ENCODE measurements at places on chromosomes 7 and 10.

GRCh38 chr10:86262688-86263181 lies 103.9 kb downstream of the GRID1 start:
- DNase-seq, result no peak

DNA sequence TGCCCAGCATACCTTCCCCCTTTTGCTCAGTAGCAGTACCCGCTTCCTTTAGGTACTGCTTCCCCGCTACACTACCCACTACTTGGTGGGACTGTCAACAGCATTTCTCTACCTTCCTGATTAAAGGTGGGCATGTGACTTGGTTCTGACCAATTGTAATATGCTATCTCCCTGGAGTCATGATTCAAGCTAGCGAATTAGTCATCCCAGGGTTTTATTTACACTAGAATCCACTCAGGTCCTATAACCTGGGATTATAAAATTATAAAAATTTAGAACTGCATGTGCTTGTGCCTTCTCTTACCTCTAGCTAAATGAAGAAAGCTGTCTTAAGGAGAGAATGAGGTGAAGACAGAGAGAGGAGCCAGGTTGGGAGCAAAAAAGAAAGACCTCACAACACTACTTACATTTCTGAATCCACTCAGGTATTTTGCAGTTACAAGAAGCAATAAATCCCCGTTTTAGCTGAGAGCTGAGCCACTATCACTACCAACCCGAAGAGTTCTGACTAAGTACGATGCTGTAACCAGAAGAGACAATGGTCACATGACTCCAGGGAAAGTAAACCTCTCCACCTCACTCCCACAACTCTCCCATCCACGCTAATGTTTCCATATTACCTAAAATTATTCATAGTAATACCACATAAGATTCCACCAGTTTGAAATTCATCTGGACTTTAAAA lies 9.7 kb downstream of the GBX1 start:
- DNase-seq, result no peak

- DNase-seq, result no peak
Observed at GRCh38 chr7:36686499-36686898, 37.8 kb downstream of the AOAH start.

DNA sequence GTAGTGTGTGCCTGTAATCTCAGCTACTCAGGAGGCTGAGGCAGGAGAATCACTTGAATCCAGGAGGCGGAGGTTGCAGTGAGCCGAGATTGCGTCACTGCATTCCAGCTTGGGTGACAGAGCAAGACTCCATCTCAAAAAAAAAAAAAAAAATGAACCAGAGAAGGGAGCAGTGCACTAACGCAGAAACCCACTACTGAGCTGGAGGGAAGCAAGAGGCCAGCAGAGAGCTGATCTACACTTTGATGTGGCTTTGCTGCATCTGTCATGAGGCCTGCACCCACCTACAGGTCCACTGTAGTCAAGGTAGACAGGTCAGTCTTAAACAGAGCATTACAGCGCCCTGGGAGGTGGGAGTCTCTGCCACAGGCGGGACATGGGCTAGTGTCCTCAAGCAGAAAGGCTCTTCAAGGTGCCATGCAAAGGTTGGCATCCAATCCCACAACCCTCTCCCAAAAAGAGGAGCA lies 30.0 kb downstream of the MAT1A start:
- DNase-seq, result no peak

- no peak for DNase-seq
Observed at GRCh38 chr10:1214882-1215540, 158.8 kb downstream of the WDR37 start.

- no peak for DNase-seq
Observed at GRCh38 chr7:33757050-33757449, 148.3 kb upstream of the BMPER start.

DNA sequence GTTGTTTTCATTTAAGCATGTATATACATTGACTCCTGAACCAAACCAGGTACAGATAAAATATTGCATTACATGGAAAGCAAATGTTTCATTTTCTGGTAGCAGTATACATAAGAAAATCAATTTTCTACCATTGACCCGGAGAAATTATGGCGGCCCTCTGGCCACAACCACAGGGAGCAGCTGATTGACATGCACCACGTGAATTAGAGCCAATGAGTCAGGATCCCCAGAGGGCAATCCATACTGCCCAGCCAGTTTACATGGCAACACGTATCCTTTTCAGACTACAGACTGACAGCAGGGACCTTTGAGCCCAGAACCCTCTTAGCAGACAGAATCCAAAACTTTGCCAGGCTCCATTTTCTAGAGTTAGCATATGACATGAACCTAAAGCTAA lies 272.2 kb upstream of the NEBL start:
- DNase-seq, result no peak

DNA sequence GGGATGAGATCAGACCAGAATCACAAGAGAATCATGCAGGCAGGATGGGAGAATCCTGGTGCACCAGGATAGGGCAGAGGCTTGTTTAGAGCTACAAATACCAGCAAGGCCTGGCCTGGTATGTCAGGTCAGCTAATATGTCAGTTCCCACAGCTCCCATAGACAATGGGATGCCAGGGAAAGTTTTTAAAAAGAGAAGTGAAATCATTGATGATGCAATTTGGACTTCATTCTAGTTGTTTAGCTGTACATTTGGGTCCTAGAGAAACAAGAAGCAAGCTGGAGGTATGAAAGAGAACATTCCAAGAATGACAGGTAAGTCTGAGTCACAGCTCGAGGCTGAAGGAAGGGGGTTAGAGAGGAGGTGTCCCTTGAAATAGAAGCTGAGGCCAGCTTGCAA lies 45.2 kb downstream of the GPR141 start:
- no peak for DNase-seq

DNA sequence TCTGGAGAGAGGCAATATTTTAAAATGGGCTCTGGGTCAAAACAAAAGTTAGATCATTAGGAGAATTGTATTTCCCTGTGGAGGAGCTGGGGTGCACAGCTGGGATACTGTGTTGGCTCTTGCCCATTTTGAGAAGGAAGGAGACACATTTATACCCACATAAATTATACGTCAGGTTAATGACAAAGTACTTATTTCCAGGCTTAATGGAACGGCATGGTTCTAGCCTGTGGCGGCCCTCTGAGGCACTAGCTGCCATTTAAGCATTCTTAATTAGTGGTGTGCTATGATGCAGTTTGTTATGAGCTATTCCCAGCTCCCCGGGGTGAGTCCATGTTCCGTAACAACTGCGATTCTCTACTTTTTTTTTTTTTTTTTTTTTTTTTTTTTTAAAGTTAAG lies 193.5 kb downstream of the SEC23IP start:
- no peak for DNase-seq

DNA sequence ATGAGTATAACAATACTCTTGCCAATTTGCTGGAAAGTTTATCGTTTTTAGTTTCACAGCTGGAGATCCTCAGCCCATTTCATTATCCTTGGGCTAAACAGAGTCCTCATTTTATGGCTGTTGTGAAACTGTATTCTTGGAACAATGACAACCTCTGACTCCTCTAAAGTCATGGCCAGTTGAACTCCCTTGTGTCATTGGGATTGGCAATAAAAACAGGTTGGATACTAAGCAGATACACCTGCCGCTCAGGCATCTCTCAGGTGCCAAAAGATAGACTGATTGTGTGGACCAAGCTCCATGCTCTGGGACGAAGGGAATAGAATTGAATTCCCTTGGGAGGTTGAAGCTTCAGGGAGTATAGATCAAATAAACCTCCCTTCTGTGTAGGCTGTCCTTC lies 182.2 kb downstream of the WDR11 start:
- DNase-seq, result no peak

GRCh38 chr10:58326967-58327381 lies 7.8 kb upstream of the UBE2D1 start:
- no peak for DNase-seq

GRCh38 chr7:51577390-51577789 lies 260.8 kb upstream of the COBL start:
- no peak for DNase-seq

DNA sequence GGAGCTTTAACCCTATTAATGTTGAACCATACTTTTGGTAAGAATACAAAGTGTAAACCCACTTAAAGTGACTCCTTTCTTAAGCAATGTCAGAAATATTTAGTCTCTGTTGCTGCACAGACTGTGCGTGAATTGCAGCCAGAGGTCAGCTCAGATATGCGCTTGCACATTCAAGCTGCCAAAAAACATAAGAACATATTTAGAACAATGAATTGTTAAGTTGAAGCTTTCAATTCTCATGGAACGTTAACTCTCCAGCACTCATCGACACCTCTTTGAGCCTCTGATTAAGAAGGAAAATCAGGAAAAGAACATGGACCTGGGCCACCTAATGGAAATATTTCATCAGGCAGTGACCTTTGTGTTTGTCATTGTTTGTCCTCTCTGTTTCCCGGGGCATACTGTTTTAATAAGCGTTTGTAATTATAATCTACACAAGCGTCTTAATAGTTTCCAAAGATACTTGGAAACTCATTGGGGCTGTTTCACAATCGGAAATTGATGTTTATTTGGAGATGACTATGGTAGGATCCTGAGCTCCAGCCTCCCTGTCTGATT lies 193.0 kb upstream of the CELF2 start:
- DNase-seq, result no peak

- DNase-seq, result no peak
Observed at GRCh38 chr10:69769395-69769992, 32.2 kb upstream of the COL13A1 start.

GRCh38 chr10:29479081-29479925 lies 155.5 kb downstream of the SVIL start:
- DNase-seq, result no peak

- no peak for DNase-seq
Observed at GRCh38 chr10:44908066-44908749, 2.9 kb upstream of the TMEM72 start.

DNA sequence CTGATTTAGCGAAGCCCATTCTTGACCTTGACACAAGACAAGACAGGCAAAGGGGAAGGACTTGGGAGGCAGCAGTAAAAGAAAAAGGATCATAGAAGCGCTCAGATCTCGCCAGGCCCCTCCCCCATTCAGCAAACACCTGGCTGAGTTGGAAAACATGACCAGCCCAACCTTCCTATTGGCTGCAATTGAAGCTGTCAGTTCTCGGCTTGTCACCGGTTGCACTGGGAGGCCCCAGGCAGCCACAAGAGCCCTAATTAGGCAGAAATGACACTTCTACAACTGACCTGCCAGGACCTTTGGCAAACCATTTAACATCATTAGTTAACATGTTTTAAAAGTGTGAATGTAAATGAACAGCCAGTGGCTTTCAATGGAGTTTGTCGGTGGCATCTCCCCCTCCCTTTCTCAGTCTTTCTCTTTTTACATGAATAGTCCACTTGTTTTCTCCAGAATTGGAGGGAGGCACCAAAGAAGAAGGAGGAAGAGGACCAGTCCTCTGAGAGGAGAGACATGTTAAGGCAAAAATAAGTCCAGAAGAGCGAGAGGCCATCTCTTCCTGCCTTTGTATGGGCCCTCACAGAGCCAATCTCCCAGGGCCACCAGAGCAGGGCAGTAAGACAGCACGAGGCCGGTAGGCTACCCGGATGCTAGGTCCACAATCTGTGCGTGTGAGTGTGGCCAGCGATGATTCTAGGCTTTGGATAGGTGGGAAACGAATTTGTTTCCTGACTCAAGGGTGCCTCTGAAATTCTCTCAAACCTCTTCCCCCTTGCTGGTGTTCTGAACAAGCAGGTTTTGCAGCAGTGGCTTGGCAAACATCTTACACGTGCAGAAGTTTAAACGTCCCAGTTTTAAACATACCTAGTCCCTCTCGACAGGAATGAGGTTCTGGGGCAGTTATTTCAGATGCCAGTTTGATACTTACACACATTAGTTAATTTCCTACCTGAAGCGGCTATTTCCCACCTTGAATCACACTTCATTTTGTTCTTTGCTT lies 15.0 kb upstream of the ENO4 start:
- no peak for DNase-seq

DNA sequence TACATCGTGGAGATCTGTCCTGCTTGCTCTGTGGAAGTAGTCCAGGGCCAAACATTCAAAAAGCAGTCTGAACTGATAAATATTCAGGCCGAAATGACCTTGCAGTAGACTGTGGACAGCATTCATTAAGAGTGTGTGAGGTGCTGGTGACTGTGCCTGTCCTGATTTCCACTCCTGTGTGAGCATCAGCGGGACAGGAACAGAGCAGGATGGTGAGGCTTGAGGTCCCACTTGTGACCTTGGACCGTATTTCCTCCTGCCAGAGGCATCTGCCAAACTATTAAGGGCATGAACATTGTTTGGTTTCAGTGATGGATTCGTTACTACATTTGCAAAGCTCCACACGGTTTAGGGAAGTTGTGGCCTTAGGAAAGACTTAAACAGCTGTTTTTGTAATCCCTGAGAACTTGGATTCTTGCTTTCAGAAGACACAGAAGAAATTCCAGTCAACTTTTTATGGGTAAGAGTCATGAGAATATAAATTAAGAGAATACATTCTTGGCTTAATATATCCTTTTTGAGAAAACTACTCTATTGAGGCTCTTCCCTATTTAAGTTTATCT lies 32.8 kb downstream of the CCNY start:
- no peak for DNase-seq

GRCh38 chr7:98040626-98041360 lies 50.8 kb upstream of the OCM2 start:
- no peak for DNase-seq

DNA sequence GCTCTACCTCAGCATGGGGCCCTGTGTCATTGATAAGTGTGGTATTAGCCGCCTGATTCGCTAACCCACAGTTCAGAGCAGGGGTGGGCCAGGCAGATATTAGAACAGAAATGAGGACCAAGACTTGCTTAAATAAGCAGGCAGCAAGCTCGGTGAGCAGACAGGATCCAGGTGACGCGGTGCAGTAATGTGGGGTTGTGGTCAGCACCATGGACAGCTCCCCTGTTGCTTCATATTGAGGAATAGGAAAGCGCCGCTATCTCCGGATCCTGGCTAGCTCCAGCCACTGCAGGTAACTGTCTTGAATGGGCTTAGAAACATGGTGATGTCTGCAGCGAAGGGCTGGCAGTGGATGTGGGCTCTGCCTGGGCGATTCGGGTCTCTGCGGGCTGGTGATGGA lies 51.3 kb upstream of the GPR26 start:
- DNase-seq, result peak; percentile 4

DNA sequence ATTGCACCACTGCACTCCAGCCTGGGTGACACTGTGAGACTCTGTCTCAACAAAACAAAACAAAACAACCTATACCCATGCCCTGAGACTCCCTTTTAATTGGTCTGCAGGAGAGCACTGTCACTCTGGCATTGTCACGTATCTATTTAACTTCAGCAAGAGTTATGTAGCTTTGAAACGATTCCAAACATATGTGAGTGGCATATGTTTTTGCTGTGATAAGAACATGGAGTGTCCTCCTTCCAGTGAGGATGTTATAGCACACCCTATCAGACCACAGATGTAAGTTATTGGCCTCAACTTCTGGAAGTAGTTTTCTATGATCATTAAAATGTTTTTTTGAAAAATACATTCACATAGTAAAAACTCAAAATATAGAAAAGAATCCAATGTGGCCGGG lies 15.5 kb upstream of the DNAJC12 start:
- no peak for DNase-seq

DNA sequence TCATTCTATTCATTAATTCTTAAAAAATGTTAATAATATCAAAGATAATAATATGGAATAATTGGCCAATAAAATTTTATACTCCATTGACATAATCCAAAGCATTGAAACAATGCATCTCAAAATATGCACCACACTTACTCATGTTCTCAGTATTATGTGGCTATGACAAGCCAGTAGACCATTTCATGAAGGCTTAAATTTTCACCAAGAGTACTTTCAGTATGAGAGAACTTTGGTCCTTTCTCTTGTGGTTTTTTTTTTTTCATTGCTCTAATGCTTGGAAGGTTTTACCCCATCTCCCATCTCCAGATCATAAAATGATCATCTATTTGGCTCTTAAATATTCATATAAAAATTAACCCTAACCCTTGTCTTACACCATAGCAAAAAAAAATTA lies 45.5 kb upstream of the TMEM140 start:
- DNase-seq, result no peak

GRCh38 chr7:139640681-139641080 lies 117.2 kb downstream of the CLEC2L start:
- DNase-seq, result no peak
